ENCODE measurements at places on chromosomes 4 and X.

- no peak for DNase-seq
Observed at GRCh38 chrX:34300871-34301270, 168.8 kb upstream of the FAM47A start.

- peak; percentile 45 for DNase-seq
Observed at GRCh38 chr4:182306792-182307507, 63.7 kb downstream of the TENM3 start.

- no peak for DNase-seq
Observed at GRCh38 chr4:159272273-159273140, 169.6 kb downstream of the RAPGEF2 start.

DNA sequence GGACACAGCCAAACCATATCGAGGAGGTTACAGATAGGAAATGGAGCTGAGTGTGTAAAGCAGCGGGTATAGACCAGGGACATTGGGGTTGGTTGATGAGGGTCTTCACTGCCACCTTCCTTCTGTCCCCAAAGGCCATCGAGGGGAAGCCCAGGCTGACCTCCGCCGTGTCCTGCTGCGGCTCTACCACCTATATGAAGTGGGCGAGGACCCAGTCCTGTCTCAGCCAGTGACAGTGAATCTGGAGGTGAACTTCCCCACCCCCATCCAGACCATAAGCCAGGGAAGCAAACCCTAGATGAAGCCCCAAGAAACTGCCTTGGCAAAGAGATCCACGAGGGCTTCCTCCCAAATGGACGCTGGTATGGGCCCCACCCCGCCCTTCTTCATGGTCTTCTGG lies 23.2 kb upstream of the MRFAP1 start:
- no peak for DNase-seq

DNA sequence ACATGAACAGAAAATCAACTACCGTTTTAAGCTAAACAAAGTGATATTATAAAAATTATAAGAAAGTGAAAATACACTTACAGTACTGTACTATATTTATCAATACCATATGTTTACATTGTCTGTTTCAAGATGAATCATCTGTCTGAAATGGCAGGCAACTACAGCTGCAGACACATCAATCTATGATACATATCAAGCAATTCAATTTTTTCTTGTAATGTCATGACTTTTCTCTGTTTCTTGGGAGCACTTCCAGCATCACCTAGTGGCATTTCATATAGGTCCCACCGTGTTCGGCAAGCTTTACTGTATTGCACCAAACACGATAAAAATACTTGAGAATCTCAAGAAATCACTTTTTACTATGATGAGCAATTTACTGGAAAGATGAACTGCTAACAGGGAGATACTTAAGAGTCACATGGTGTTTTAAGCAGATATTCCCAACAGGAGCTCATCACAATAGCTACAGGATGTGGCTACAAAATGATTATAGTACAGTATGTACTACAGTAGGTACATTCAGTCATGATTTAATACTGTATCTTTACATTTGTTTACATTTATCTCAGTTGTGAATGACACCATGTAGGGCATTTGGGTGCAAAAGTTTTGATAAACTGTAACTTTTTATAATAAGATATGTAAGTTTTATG lies 207.4 kb downstream of the ADAM29 start:
- DNase-seq: no peak

DNA sequence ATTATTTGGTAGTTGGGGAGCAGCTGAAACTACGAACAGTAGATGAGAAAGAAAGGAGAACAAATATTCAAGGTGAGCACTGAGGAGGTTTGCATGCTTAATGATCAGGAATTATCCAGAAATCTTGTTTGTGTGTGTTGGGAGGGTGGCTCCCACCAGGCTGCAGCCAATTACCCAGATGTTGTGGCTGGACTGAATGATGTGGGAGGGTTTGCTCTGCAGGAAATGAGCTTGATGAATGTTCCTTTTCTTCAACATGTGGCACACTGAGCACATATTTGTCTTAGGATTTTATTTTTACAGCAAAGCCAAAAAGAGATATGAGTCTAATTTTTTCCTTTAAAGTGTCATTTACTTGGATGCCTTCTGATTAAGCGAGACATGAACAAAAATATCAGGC lies 48.3 kb upstream of the AMOT start:
- no peak for DNase-seq

- no peak for DNase-seq
Observed at GRCh38 chr4:94582517-94582916, 130.8 kb downstream of the PDLIM5 start.

DNA sequence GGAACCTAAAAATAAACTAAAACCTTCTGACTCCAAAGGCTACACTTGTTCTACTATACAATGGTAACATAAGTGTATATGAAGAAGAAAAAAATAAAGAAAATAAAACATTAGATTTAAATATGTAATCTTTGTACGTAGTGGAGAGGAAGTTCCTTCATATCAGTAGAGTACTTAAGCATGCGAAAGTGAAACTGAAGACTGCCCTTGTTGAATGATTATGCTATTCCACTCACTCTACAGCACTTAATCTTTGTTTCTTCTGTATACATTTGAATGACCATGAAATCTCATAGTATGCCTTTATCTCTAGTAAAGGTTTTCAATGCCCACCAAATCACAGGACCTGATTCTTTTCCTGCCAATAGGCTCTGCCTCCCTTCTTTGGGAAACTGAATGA lies 78.9 kb downstream of the NDST3 start:
- no peak for DNase-seq

- DNase-seq: no peak
Observed at GRCh38 chr4:112253382-112254000, 21.9 kb downstream of the AP1AR start.

GRCh38 chr4:162938738-162939485 lies 227.8 kb downstream of the NAF1 start:
- peak; percentile 2 for DNase-seq

GRCh38 chr4:101600287-101600686 lies 190.2 kb upstream of the BANK1 start:
- DNase-seq: no peak

- no peak for DNase-seq
Observed at GRCh38 chrX:154648931-154649330, 4.4 kb downstream of the CTAG2 start.

GRCh38 chr4:119010909-119011606 lies 122.4 kb downstream of the SYNPO2 start:
- DNase-seq: no peak

DNA sequence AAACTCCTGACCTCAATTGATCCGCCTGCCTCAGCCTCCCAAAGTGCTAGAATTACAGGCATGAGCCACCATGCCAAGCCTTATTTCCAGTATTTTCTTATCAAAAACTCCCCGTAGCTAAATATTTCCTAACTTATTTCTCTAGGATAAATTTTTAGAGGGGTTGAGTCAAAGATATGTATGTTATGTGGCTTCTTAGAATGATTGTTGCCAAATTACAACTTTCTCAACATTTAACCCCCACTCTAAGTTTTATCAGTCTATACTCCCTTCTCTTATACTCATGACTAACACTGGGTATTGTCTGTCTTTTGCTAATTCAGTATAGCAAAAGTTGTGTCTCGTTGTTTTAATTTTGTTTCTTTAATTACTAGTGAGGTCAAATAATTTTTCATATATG lies 187.7 kb upstream of the LNX1 start:
- DNase-seq: no peak

DNA sequence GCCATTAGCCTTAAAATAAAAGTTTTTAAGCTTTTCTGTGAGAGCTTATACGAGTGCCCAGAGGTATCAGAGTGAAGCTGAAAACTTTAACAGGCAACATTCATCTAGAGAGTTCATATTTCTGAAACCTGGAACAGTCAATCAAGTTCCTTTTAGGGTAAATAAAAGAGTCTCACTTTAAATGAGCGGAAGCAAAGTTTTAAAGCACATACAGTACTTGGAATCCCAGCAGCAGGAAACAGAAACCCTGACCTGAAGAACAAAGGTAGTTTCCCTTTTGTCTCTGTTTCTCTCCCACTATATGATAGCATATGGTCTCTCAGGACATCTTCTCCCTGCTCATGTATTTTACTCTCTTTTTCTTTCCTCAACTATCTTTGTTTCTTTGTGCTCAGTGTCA lies 153.0 kb downstream of the ASB9 start:
- no peak for DNase-seq

- DNase-seq: no peak
Observed at GRCh38 chr4:153950100-153950979, 161.5 kb upstream of the SFRP2 start.

GRCh38 chr4:11741190-11741652 lies 312.5 kb upstream of the HS3ST1 start:
- no peak for DNase-seq

DNA sequence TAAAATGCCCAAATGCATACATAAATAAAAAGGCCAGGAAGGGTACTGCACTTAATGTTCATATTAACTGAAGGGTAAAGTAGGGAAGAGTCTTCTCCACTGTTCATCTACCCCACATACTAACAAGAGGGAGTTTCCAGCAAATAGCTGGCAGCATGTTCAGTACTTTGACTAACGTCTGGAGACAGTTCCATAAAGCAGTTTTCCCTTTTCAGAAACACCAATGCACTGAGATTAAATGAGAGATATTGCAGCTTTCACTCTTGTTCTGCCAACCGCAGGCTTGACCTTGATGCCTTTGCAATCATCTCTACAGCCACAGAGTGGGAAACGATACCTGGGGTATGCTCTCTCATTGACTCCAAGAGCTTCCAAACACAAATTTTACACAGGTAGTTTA lies 2123.1 kb upstream of the TENM3 start:
- DNase-seq: no peak

- DNase-seq: no peak
Observed at GRCh38 chr4:183441276-183441675, 3.2 kb upstream of the CDKN2AIP start.

DNA sequence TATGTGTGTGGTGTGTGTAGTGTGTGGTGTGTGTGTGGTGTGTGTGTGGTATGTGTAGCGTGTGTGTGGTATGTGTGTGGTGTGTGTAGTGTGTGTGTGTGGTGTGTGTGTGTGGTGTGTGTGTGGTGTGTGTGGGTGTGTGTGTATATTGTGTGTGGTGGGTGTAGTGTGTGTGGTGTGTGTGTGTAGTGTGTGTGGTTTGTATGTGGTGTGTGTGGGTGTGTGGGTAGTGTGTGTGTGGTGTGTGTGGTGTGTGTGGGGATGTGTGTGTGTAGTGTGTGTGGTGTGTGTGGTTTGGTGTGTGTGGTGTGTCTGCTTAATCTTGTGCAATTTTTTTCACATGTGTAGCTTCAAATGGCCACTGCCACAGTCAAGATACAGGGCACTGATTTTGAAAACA lies 94.5 kb downstream of the CPZ start:
- DNase-seq: no peak

- no peak for DNase-seq
Observed at GRCh38 chr4:504076-504475, 5.1 kb downstream of the PIGG start.

DNA sequence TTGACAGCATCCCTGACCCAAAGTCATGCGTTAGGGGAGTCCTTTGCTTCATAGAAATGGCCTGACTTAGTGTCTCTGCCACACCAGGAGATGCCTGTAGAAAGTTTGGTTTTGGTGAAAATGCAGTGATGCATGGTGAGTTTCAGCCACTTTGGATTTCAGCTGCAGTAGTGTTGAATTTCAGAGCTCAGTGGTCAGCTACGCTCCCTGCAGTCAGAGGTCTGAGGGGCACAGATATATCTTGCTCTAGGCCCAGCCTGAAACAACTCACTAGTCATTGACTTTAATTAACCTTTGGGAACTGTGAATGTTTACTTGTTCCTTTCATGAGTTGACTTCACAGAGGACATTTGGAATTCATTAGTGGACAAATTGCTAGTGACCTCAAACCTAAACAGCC lies 17.5 kb downstream of the RBMX2 start:
- no peak for DNase-seq

DNA sequence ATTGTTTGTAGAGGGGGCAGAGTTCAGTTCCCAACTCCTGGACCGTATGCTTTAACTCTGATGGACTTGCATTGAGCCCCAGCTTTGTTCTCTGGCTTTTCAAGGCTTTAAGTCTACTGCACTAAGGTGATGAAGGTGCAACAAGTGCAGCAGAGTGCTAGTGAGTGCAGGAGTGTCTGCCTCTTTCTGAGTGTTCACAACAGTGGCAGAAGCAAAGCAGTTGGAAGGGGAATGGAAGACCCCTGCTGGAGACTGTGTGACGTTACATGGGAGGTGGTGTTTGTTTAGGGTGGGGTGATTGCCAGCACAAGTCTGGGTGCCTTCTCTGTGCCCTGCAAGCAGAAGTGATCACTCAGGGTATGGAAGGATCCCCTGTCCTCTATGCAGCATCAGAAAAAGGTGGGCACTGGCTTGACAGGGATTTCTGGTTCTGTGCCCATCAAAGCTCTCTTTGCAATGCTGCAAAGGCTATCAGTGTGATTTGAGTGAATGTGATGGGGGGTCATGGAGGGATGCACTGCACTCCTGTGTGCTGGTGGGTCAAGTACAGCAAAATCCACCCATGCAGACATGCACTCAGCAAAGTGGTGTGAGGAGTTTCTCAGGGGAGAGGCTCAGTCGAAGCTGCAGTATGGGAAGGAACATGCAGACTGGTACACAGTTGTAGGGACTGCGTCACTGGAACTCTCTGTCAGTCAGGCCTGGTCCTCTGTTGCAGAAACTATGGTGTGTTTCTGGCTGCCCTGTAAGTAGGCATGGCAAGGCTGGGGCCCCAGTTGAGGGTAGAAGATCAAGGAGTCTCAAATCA lies 70.9 kb upstream of the UGT2B7 start:
- no peak for DNase-seq

GRCh38 chrX:110746014-110746413 lies 49.6 kb downstream of the CHRDL1 start:
- DNase-seq: no peak

DNA sequence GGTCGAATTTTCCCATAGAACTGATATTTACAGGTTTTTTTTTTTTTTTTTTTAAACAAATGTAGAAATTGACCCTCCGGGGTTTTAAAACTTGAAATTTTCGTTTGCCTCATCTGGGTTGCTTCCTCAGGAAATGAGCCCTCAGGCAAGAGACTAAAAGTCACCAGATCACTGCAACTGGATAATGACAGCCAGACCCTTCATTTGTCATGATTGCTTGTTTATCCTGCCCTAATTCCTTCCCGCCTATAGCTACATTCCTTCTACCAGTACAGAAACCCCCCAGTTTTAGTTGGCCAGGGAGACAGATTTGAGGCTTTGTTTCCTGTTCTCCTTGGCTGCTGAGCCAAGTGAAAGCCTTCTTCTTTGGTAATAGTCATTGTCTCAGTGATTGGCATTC lies 44.0 kb upstream of the IGFBP7 start:
- no peak for DNase-seq

DNA sequence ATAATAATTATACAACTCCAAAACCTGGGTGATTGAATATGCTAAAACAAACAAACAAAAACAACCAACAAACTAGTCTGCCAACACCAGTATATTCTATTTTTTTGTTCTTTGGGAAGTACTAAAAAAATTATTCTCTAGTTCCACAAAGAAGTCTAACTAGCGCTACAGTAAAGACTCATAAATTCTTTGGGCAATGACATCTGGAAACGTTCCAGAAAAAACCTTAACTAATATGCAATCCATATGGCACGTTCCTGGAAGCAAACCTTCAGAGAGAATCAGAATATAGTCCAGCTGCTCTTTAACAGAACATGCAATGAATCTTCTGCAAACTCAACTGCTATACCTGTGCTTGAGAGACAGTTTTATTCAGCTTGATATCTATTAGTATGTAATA lies 500.1 kb downstream of the TRAM1L1 start:
- peak; percentile 2 for DNase-seq
